Cortex of kidney (tissue), 1 donor: ENCODE measurements at places on chromosomes 2 and 18.

DNA sequence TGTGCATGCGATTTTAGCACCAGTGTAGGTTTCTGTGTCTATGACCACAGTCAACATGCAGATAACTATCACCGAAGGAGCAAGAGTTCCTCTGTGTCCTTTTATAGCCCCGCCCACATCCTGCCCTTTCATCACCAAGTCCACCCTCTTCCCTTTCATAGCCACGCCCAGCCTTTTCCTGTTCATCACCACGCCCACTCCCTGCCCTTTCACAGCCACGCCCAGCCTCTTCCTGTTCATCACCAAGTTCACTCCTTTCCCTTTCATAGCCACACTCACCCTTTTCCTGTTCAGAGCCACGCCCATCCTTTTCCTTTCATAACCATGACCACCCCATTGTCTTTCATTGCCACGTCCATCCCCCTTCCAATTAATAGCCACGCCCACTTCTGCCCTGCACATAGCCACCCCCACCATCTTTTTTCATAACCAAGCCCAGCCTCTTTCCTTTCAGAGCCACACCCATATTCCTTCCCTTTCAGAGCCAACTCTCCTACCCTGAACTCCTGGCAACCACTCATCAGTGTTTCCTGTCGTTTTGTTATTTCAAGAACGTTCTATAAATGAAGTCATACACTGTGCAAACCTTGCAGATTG is 273.9 kb downstream of the MYT1L start:
- DNase-seq, result no peak

GRCh38 chr18:74190086-74190485 is 41.8 kb downstream of the TIMM21 start:
- no peak for DNase-seq

- DNase-seq, result no peak
These were observed 38.3 kb downstream of the ITGA6 start for GRCh38 chr2:172465417-172466334.

DNA sequence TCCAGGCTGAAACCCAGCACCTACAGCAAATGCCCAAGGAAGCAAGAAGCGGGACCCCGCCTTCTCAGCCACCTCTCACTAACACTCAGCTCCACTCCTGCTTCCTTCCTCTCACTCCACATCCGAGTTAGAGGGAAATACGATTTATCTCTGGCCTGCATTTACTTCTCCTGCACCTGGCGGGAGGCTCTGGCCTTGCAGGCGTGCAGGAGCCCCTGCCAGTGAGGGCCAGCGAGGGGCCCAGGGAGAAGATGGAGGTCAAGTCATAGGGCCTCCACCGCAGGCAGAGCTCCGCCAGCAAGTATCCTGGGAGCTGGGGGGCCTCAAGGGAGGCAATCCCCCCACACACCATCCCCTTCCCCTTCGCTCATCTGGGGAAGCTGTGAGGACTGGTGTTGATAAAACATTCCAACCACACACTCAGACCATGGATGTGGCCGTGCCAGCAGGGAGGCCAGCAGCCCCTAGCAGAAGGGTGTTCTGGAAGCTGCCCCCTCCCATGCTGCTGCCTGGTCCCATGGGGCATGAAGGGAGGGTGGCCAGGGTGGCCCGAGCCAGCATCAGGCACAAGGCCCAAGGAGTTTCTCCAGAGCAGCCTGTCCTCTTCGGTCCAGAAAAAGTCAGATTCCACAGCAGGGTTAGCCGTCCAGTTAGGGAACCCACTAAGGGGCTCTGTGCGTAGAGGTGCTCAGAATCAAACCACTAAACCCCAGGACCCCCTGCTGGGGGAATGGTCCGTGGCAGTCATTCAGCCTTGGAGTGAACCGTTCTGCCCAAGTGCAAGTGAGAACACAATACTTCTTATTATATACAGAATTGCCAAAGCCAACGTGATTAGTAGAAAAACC is 91.2 kb downstream of the HDAC4 start:
- no peak for DNase-seq

DNA sequence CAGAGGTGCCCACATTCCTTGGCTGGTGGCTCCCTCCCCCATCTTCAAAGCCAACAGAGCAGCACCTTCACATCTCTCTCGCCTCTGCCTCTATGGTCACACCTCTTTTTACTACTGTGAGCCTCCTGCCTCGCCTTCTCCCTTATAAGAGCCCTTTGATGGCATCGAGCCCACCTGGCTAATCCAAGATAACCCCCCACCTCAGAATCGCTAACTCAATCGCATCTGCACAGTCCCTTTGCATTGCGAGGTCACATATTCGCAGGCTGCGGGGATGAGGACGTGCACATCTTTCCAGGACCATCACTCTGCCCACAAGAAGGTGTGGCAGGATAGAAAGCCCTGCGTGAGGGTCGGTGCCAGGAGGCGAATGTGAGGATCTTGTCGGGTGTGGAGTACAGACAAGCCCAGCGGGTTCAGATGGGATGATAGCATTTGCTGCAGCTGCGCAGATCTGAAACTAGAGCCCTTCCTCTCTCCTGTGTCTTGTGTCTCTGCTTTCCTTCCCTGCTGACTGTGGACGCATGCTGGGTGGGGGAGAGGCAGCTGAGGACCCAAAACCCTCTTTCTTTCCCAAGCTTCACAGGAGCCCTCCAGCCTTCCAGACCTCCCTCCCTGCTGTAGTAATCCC is 148.3 kb upstream of the HDAC4 start:
- DNase-seq, result no peak

DNA sequence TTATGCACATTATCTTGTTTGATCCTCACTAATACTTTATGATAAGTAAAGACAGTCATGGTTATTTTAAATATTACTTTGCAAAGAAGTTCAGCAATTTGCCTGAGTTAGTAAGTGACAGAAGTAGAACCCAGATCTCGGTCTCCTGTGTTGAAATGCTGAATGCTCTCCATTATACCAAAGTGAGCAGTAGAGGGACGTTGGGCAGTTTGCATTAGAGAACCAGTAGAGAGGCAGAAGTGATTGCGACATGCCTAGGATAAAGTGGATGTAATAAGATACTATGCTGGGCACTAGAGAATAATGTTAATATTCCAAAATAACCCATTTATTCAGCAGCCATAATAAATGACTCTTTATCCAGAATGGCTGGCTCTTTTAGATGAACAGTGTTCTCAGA is 201.0 kb downstream of the PMAIP1 start:
- no peak for DNase-seq

DNA sequence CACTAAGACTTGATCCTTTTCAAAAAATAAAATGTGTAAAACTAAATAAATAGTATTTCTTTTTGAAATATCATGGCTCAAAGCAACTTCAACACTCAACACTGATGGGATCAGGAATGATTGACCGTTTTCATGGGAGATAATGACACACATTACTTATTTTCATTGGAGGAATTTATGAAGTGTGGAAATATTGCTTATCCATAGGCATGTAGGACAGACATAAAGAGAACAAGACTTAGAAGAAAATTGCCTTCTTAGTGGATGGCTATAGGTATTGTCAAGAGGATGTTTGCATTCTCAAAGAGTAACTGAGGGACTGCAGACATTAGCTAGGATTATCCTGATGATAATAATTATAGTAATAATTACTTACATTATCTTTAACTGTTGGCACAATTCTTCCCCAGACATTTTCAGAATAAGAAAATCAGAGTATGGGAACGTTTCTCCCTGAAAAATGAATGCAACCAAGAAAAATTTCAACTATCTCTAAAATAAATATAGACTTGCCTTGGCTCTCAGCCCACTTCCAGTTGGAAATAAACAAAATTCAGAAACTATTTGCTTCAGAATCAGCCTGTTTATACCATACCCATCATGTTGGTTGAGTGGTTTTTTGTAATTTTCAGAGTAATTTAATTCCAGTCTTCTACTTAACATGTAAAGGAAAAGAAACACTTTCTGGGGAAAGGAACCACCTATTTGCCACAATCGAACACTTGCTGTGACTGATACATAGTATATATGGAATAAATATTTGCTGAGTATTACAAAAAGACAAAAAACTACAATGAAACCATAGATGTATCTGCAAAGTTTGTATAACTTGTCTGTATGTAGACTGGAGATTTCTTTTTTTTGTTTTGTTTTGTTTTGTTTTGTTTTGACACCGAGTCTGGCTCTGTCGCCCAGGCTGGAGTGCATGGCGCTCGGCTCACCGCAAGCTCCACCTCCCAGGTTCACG is 165.7 kb downstream of the TMX3 start:
- DNase-seq, result no peak
